ENCODE measurements at places on chromosomes 1 and 21. TPM values are rescaled to one million over a fixed set of nuclear protein-coding genes. Genes with fewer than 3 reads are reported as not detected.

DNA sequence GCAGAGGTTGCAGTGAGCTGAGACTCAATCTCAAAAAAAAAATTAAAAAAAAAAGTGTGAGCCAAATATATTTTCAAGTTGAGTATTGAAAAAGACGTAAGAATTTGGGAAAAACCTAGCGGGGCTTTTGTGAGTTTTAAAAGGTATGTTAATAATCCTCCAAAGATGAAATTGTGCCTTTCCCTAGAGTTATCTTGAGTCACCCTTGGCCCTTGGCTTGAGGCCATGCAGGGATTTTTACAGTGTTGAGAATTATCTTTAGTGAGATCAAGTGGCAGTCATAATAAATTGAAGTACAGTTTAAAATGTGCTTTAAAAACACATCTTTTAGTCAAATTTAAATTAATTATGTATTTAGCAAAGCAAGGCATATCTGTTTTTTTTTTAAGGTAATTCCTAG is 32.7 kb downstream of the PPP2R5A start:
- H3K27me3 ChIP-seq: no peaks in the 10 kb centered on the region
- no peaks in the 10 kb centered on the region for H3K4me1 ChIP-seq
- H3K27ac ChIP-seq: no peak overlapping the region
- H3K36me3 ChIP-seq: no peaks in the 10 kb centered on the region
- no peak overlapping the region for H3K4me3 ChIP-seq
- no peak for DNase-seq

GRCh38 chr1:117665556-117666270 is 59.9 kb downstream of the TENT5C start:
- H3K36me3 ChIP-seq: no peaks in the 10 kb centered on the region
- H3K4me3 ChIP-seq: no peak overlapping the region
- H3K4me1 ChIP-seq: no peaks in the 10 kb centered on the region

FMO2 gene
- 132 TPM for total RNA-seq

DNA sequence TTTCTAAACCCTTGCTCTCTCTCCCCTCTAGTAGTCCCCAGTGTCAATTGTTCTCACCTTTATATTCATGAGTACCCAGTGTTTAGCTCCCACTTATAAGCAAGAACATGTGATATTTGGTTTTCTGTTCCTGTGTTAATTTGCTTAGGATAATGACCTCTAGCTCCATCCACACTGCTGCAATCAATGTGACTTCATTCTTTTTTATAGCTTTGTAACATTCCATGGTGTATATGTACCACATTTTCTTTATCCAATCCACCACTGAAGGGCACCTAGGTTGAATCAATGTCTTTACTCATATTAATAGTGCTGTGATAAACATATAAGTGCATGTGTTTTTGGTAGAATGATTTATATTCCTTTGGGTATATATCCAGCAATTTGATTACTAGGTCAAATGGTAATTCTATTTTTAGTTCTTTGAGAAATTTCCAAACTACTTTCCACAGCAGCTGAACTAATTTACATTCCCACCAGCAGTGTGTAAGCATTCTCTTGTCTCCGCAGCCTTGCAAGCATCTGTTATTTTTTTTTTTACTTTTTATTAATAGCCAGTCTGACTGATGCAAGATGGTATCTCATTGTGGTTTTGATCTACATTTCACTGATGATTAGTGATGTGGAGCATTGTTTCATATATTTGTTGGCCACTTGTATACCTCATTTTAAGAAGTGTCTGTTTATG is 277.8 kb downstream of the LTN1 start:
- H3K27me3 ChIP-seq: no peaks in the 10 kb centered on the region
- no peaks in the 10 kb centered on the region for H3K36me3 ChIP-seq
- no peaks in the 10 kb centered on the region for H3K4me1 ChIP-seq
- no peak overlapping the region for H3K27ac ChIP-seq
- no peak for DNase-seq

GRCh38 chr1:183520379-183520778 is 48.1 kb downstream of the SMG7 start:
- H3K4me1 ChIP-seq: no peaks in the 10 kb centered on the region
- no peak overlapping the region for H3K4me3 ChIP-seq
- no peak for DNase-seq
- H3K27me3 ChIP-seq: no peaks in the 10 kb centered on the region
- no peaks in the 10 kb centered on the region for H3K36me3 ChIP-seq
